ENCODE measurements at places on chromosomes 12 and 14.
A peak's percentile ranks its signal among the peaks of the same experiment; 100 is the strongest.

GRCh38 chr12:65534238-65534841, 255.9 kb downstream of the MSRB3 start:
- H3K27me3 ChIP-seq, result no peaks in the 10 kb centered on the region
- H3K4me1 ChIP-seq, result peaks cover 3% of the 10 kb centered on the region
- H3K36me3 ChIP-seq, result no peaks in the 10 kb centered on the region
- no peak overlapping the region for H3K27ac ChIP-seq
- DNase-seq, result no peak

- H3K27ac ChIP-seq, result no peak overlapping the region
- no peak for DNase-seq
- H3K36me3 ChIP-seq, result no peaks in the 10 kb centered on the region
- H3K27me3 ChIP-seq, result peaks cover 2% of the 10 kb centered on the region
- H3K4me3 ChIP-seq, result no peak overlapping the region
Measured at GRCh38 chr14:104537613-104537988, 42.0 kb upstream of the C14orf180 start.

- no peaks in the 10 kb centered on the region for H3K27me3 ChIP-seq
- peaks cover 20% of the 10 kb centered on the region for H3K4me1 ChIP-seq
- no peak for DNase-seq
- no peak overlapping the region for H3K27ac ChIP-seq
- no peaks in the 10 kb centered on the region for H3K36me3 ChIP-seq
Measured at GRCh38 chr14:56145965-56146364, 27.8 kb downstream of the PELI2 start.

- H3K36me3 ChIP-seq, result no peaks in the 10 kb centered on the region
- peaks cover 10% of the 10 kb centered on the region for H3K4me1 ChIP-seq
- H3K27ac ChIP-seq, result no peak overlapping the region
- H3K4me3 ChIP-seq, result peak overlapping the region; percentile 69
- peaks cover 74% of the 10 kb centered on the region for H3K27me3 ChIP-seq
Measured at GRCh38 chr12:95789126-95790032, 1.2 kb downstream of the NTN4 start.

DNA sequence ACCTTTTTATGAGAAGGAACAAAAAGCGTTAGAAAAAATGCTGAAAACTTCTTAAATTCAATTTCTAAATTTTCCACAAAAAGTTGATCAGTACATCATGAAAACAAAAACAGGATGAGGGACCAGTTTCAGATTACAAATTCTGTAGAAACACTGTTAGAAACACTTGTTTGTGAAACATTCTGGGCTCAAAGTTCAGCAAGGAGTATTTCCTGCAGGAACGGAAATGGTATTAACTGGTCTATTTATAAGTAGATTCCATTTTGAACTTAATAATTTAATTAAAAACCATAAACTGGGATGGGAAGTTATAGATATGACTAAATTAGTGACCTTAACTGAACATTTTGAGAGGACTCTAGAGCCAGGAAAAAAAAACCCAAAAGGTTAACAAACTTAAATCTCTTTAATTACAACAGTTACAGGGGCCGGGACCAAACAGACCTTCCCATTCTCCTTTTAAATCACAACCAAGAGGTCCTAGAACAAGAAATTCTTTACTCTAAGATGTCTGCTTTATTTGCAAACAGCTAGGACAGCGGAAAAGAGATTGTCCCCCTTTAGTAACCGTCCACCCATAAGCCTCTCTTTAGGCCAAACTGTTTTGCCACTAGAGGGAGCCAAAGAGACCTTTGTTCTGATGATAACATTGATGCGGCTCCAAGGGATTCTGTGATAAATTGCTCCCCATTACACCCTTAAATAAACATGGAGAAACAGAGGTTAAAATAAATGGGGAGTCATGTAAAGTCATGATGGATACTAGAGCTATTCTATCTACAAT, 69.0 kb upstream of the RERGL start:
- no peaks in the 10 kb centered on the region for H3K4me1 ChIP-seq
- no peak overlapping the region for H3K27ac ChIP-seq
- no peaks in the 10 kb centered on the region for H3K36me3 ChIP-seq
- H3K4me3 ChIP-seq, result no peak overlapping the region
